ENCODE measurements at places on chromosomes 5 and 9. TPM values are rescaled to one million over a fixed set of nuclear protein-coding genes. Genes with fewer than 3 reads are reported as not detected.

- no peak for DNase-seq
- no peak overlapping the region for H3K27ac ChIP-seq
- no peak overlapping the region for H3K4me3 ChIP-seq
- no peaks in the 10 kb centered on the region for H3K36me3 ChIP-seq
- no peaks in the 10 kb centered on the region for H3K4me1 ChIP-seq
- no peaks in the 10 kb centered on the region for H3K27me3 ChIP-seq
These were observed 130.7 kb downstream of the SEC61B start for GRCh38 chr9:99352826-99353225.

- H3K27me3 ChIP-seq = peaks cover 3% of the 10 kb centered on the region
- H3K36me3 ChIP-seq = no peaks in the 10 kb centered on the region
- peaks cover 4% of the 10 kb centered on the region for H3K4me1 ChIP-seq
- DNase-seq = no peak
- peak overlapping the region; percentile 40 for H3K4me3 ChIP-seq
These were observed 108.4 kb upstream of the LARP1 start for GRCh38 chr5:154646745-154647113.

DNA sequence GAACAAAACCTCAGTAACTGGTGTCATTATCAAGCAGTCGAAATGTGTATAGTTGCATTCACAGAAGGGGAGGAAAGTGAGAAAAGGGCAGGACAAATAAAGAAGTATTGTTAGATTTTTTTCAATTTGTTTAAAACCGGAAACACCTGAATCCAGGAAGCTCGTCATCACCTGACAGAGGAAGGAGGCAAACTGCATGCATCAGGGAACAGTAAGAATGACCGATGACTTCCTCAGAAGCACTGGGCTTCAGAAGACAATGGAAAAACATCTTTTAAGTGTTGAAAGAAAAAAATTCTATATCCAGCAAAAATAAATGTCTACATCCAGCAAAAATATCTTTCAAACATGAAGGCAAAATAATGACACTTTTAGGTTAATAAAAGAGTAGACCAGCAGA, 29.5 kb downstream of the PLEKHG4B start:
- no peak overlapping the region for H3K4me3 ChIP-seq
- no peaks in the 10 kb centered on the region for H3K4me1 ChIP-seq
- H3K36me3 ChIP-seq = no peaks in the 10 kb centered on the region
- no peak overlapping the region for H3K27ac ChIP-seq

- peaks cover 1% of the 10 kb centered on the region for H3K27me3 ChIP-seq
- no peak overlapping the region for H3K27ac ChIP-seq
- H3K4me3 ChIP-seq = no peak overlapping the region
These were observed 3.5 kb upstream of the OR5C1 start for GRCh38 chr9:122785269-122785668.

- no peak for DNase-seq
- no peaks in the 10 kb centered on the region for H3K27me3 ChIP-seq
- peak overlapping the region; percentile 80 for H3K4me3 ChIP-seq
These were observed 798 bp downstream of the MEGF9 start for GRCh38 chr9:120713257-120714087.

DNA sequence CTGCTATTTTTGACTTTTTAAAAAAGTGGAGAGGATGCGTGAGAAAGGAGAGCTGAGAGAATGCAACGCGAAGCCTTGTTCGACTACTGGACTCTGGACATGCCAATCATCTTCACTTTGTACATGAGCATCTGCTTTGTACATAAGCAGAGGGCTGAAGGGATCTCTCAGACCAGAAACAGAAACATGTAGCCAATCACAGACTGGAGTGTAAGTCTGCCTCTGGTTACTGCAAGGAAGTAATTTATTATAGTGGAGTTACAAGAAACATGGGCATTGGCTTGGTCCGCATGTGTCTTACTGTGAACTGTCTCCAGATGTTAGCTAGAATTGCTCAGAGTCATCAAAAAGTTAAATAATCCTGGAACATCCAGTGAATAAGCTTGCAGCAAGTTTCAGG, 190.0 kb upstream of the GRAMD2B start:
- H3K4me1 ChIP-seq = no peaks in the 10 kb centered on the region
- no peak overlapping the region for H3K4me3 ChIP-seq
- no peaks in the 10 kb centered on the region for H3K36me3 ChIP-seq
- H3K27me3 ChIP-seq = no peaks in the 10 kb centered on the region
- DNase-seq = no peak
- no peak overlapping the region for H3K27ac ChIP-seq

DNA sequence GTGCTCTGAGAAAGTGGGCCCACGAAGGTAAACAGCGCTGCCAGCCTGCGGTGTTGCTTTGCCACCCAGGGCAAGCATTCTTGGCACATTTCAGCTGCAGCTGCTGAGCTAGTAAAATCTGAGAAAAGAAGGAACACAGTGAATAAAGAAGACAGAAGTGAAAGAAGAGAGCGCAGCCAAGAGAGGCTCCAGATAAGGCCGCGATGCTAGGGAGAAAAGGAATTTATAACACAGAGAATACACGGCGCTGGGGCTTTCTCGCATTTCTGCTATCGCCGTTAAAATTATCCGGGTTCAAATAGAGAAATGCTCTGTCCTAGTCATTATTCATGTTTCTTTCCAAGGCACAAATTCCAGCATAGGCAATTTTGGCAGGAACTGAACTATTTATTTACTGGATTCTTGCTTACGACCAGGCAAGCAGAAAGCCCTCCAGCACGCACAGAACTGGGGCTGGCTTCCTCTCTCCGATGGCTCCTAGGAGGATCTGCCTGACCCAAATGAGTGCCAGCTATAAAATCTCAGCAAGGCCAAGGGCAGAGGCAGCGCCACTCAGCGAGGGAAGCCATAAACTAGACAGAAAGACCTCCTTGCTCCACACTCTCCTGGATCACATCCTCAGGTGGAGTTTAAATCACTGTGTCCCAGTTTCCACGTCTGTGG, 111.2 kb downstream of the ATPSCKMT start:
- H3K4me3 ChIP-seq = no peak overlapping the region
- no peaks in the 10 kb centered on the region for H3K4me1 ChIP-seq
- H3K27ac ChIP-seq = no peak overlapping the region
- H3K36me3 ChIP-seq = no peaks in the 10 kb centered on the region
- no peak for DNase-seq

DNA sequence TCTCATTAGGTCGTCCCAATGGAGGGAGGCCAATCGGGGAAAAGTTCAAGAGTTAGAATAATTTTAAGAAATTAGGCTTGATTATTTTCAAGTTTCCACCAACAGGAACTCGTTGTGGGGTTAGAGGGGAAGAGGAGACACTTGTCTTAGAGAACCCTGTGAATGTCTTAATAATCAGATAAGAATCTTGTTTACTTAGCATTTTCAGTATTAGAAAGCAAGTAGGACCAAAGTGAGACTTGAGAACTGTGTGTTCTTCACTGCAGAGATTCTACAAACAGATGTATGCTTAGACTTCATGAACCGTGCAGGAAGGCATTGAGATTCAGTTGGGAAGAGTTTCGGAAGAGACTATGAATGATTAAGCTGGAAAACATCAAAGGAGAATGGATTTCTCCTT, 69.0 kb upstream of the HMHB1 start:
- no peaks in the 10 kb centered on the region for H3K27me3 ChIP-seq
- H3K4me1 ChIP-seq = no peaks in the 10 kb centered on the region
- no peak overlapping the region for H3K4me3 ChIP-seq
- no peaks in the 10 kb centered on the region for H3K36me3 ChIP-seq

DNA sequence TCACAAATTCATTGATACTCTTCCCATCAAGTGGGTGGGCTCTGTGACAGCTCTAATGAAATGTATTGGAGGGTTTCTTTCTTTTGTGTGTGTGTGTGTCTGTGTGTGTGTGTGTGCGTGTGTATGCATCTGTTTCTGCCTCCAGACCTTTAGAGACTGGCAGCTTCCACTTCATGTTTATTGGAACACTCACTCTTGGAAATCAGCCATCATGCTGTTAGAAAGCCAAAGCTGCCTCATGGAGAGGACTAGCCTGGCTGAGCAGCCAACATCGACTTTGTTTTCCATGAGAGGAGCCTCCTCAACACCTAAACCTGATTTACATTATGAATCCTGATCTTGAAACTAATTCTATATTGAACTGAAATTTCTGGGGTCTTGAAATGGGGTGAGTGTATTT, 128.5 kb upstream of the FAM174A start:
- no peaks in the 10 kb centered on the region for H3K4me1 ChIP-seq
- H3K27me3 ChIP-seq = no peaks in the 10 kb centered on the region
- no peak for DNase-seq
- H3K36me3 ChIP-seq = no peaks in the 10 kb centered on the region

- no peak for DNase-seq
- no peaks in the 10 kb centered on the region for H3K27me3 ChIP-seq
- H3K36me3 ChIP-seq = no peaks in the 10 kb centered on the region
- H3K4me3 ChIP-seq = no peak overlapping the region
- H3K27ac ChIP-seq = no peak overlapping the region
These were observed 40.9 kb downstream of the CACNA1B start for GRCh38 chr9:137918331-137919094.

GRCh38 chr5:61280205-61280604, 51.9 kb upstream of the ZSWIM6 start:
- no peaks in the 10 kb centered on the region for H3K36me3 ChIP-seq
- no peak overlapping the region for H3K4me3 ChIP-seq
- peaks cover 5% of the 10 kb centered on the region for H3K4me1 ChIP-seq
- H3K27ac ChIP-seq = no peak overlapping the region
- DNase-seq = no peak
- no peaks in the 10 kb centered on the region for H3K27me3 ChIP-seq

GRCh38 chr5:125275725-125276090, 529.3 kb upstream of the ZNF608 start:
- H3K27me3 ChIP-seq = no peaks in the 10 kb centered on the region
- H3K4me3 ChIP-seq = no peak overlapping the region
- no peaks in the 10 kb centered on the region for H3K36me3 ChIP-seq
- no peak overlapping the region for H3K27ac ChIP-seq

GRCh38 chr5:153480401-153480800, 10.1 kb upstream of the GRIA1 start:
- H3K27ac ChIP-seq = no peak overlapping the region
- H3K36me3 ChIP-seq = no peaks in the 10 kb centered on the region
- H3K27me3 ChIP-seq = no peaks in the 10 kb centered on the region
- no peak overlapping the region for H3K4me3 ChIP-seq
- no peaks in the 10 kb centered on the region for H3K4me1 ChIP-seq

GRCh38 chr5:142823126-142823525, 52.9 kb downstream of the ARHGAP26 start:
- no peak for DNase-seq
- H3K4me1 ChIP-seq = peaks cover 6% of the 10 kb centered on the region
- H3K4me3 ChIP-seq = no peak overlapping the region
- no peak overlapping the region for H3K27ac ChIP-seq
- no peaks in the 10 kb centered on the region for H3K36me3 ChIP-seq
- H3K27me3 ChIP-seq = no peaks in the 10 kb centered on the region

GRCh38 chr5:76379316-76379715, 23.8 kb upstream of the IQGAP2 start:
- H3K4me1 ChIP-seq = no peaks in the 10 kb centered on the region
- H3K27me3 ChIP-seq = no peaks in the 10 kb centered on the region
- no peak overlapping the region for H3K4me3 ChIP-seq
- no peak overlapping the region for H3K27ac ChIP-seq
- no peak for DNase-seq
- H3K36me3 ChIP-seq = no peaks in the 10 kb centered on the region

GRCh38 chr5:67530609-67531255, 334.1 kb upstream of the CD180 start:
- H3K27me3 ChIP-seq = no peaks in the 10 kb centered on the region
- H3K4me1 ChIP-seq = no peaks in the 10 kb centered on the region
- no peak overlapping the region for H3K27ac ChIP-seq
- no peak for DNase-seq
- no peak overlapping the region for H3K4me3 ChIP-seq

DNA sequence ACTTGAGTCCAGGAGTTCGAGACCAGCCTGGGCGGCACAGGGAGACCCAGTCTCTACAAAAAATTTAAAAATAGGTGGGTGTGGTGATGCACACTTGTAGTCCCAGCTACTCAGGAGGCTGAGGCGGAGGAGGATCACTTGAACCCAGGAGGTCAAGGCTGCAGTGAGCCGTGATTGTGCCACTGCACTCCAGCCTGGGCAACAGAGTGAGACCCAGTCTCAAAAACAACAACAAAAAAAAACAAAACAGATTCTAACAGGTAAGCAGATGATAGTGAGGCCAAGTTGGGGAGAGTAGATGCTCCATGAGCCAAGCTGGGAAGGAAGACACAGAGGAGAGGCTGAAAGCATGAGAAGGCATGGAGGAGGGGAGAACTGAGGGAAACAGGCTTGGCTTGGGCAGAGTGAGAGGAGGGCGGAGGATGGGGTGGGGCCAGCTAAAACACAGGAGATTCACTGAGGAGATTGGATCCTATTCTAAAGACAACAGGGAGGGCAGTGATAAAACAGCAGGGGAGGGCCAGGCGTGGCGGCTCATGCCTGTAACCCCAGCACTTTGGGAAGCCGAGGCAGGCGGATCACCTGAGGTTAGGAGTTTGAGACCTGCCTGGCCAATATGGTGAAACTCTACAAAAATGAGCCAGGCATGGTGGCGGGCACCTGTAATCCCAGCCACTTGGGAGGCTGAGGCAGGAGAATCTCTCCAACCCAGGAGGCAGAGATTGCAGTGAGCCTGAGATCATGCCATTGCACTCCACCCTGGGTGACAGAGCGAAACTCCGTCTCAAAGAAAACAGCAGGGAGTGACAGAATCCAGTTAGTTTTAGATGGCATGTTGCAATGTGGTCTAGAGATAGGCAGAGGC, 8.4 kb downstream of the RPS14 start:
- peaks cover 4% of the 10 kb centered on the region for H3K4me1 ChIP-seq
- no peaks in the 10 kb centered on the region for H3K27me3 ChIP-seq
- DNase-seq = no peak
- peaks cover 27% of the 10 kb centered on the region for H3K36me3 ChIP-seq
- H3K4me3 ChIP-seq = no peak overlapping the region

DNA sequence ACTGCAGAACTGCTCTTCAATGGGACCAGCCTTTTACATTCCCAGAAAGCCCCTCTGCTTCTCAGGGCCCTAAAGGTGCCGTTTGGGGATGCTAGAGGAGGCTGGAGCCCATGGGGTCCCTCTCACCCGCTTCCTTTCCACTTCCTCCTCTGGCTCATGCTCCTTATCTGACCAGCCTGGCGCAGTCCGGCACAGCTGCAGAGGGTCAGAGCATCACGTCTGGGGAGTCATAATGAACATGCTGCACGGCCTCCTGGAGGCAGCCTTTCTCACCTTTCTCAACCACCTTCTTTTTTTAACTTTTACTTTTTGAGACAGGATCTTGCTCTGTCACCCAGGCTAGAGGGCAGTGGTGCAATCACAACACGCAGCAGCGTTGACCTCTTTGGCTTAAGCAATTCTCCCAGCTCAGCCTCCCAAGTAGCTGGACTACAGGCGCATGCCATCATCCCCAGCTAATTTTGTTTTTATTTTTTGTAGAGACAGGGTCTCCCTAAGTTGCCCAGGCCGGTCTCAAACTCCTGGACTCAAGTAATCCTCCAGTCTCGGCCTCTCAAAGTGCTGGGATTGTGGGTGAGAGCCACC, 15.1 kb upstream of the TCF7 start:
- H3K27me3 ChIP-seq = no peaks in the 10 kb centered on the region
- peak overlapping the region; percentile 95 for H3K27ac ChIP-seq
- H3K4me3 ChIP-seq = peak overlapping the region; percentile 3
- H3K4me1 ChIP-seq = peaks cover 53% of the 10 kb centered on the region

PTGS1 gene
- total RNA-seq = 1.2 TPM

FBLL1 gene
- total RNA-seq = 0.13 TPM

RAB3C gene
- total RNA-seq = not detected

CARD6 gene
- total RNA-seq = 0.64 TPM

LYRM7 gene
- total RNA-seq = 13.9 TPM

TAF11L10 gene
- total RNA-seq = not detected

SLC46A2 gene
- not detected for total RNA-seq

PLAC8L1 gene
- not detected for total RNA-seq

ZNF300 gene
- total RNA-seq = 0.08 TPM

ZDHHC21 gene
- total RNA-seq = 10.7 TPM

IL9 gene
- not detected for total RNA-seq

CFAP157 gene
- total RNA-seq = not detected

INSL4 gene
- total RNA-seq = not detected
